Kidney glomerular epithelial cell (primary cell): ENCODE measurements at places on chromosomes 2 and 18.
A peak's percentile ranks its signal among the peaks of the same experiment; 100 is the strongest.

- DNase-seq = peak; percentile 80
Observed at GRCh38 chr2:195533771-195534642, 123.0 kb upstream of the SLC39A10 start.

GRCh38 chr2:73762571-73762970 lies 17.3 kb downstream of the DUSP11 start:
- DNase-seq = peak; percentile 38

DNA sequence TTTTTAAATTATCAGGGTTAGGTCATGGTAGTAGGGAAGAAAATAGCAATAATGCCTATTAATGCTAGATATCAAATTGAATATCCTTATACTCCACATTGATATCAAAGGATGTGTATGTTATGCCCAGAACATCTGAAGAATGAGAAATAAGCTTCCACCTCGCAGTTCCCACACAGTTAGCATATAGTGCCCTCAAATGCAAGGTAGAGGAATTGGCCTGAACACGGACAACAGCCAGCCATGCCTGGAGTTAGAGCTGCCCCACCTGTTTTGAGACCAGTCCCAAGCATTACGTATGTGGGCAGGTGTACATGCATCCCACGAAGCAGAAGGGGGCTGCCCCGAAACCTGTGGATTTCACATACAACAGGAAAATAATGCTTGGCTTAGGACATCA lies 79.6 kb downstream of the SUMO1 start:
- DNase-seq = no peak

GRCh38 chr2:23871206-23871605 lies 55.7 kb downstream of the ATAD2B start:
- no peak for DNase-seq

DNA sequence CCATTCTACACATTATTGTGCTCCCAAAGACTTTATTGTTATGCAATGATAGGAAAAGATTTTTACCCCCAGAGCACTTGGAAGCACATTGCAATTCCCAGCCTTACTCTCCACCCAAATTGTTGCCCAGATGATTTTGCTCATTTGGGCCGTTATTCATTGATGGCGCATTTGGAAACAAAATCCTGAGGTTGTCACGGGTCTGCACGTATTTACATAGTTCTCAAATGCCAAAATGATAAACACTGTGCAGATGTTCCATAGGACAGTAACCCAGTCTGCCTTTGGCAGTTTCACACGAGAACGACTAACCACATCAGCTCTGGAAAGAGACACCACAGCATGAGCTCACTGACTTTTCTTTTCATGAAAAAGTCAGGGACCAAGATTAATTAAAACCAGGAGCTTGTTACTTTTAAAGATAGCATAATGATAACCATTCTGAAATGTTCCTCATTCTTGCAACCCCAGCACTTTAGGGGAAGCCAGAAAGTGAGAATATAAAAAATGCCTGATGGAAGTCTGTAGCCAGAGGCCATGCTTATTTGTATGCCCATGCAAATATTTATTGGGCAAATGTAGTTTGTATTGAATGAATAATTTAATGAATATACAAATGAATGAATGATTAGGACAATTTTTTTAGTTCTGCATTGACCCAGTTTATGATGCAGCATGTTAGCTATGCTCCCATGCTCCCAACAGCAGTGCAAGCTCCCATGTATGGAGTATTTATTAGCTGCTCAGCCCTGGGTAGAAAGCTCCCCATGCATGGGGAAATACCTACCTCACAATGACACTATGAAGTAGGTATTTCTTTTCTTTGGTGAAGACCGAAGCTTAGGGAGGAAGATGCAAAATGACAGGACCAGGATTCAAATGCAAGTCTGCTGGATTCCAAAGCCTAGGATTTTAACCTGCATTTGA lies 84.6 kb downstream of the MAIP1 start:
- DNase-seq = no peak

DNA sequence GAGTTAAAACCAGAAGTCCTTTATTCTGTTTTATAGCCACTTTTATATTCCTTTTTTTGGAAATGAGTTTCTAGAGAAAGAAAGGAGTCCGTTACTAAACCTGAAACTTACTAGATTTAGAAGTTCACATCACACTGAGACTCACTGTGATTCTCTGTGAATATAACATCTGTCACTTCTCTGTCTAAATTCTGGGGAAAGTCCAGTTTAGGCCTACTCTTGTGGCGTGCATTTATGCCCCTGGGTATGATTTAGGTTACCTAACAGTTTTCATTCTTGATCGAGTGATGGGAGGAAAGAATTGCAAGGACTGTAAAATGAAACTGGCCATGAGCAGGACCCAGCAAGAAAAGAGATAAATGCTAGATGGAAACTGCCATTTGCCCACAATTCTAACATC lies 449.6 kb downstream of the SPAG16 start:
- no peak for DNase-seq

GRCh38 chr2:2028041-2028440 lies 283.7 kb upstream of the PXDN start:
- no peak for DNase-seq

DNA sequence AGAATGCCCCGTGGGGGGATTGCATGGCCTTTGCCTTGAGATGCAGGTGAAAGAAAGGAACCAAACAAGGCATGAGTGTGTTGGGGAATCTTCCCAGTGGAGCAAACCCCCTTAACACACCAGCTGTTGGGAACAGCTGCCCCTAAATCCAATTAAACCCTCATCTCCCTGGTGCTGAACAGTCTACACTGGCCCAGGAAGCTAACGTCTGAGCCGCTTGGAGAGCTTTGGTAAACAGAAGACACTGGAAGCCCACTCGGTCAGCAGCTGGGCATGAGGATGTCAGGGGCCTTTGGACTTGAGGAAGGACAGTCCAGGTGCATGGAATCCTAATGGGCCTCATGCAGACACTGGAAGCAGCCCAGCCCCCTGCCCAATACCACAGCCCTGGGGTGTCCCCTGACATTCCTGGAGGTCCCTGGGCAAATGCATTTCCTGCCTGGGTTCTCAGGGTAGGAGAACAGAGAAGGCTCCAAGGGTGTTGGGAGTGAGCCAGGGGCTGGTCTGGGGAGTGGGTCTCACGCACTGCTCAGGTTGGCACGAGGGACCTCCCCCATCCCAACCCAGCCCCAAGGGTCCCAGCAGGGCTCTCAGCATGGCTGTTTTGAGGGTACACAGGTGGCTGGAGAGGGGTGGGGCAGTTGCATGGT lies 37.7 kb downstream of the GBX2 start:
- DNase-seq = no peak

DNA sequence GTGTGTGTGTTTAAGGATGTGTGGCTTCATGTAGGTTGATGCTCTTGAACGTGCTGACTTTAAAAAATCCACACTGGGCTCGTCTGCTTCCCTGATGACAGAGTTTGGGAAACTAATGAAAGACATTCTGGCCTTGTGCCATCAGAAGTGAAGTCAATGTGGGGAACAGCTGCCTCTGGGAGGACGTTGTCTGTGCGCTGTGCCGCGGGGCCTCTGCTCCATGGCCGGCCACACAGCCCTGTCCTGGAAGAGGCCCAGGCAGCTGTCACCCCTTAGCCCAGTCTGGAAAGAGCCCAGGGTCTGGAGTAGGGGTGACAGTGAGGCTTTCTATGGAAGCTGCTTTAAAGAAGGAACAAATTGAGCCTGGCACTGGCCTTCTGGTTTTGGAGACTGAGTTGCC lies 155.8 kb downstream of the SH3RF3 start:
- DNase-seq = no peak

- no peak for DNase-seq
Observed at GRCh38 chr18:77109648-77110019, 22.9 kb downstream of the MBP start.
